ENCODE measurements at places on chromosomes 3 and 15. TPM values are rescaled to one million over a fixed set of nuclear protein-coding genes. Genes with fewer than 3 reads are reported as not detected.

The ZNF80 gene
- total RNA-seq: not detected

The FBXO40 gene
- total RNA-seq: not detected

The SMAD6 gene
- total RNA-seq: 0.83 TPM

The TERB2 gene
- total RNA-seq: not detected

The C3orf49 gene
- not detected for total RNA-seq

The PLA2G4E gene
- 1.0 TPM for total RNA-seq

The NANOGP8 gene
- 0.86 TPM for total RNA-seq

The AADACL2 gene
- total RNA-seq: not detected

The LDHAL6B gene
- not detected for total RNA-seq

All from glutamatergic neuron (in vitro differentiated cells).